Skin of body (tissue), 3 donors: ENCODE measurements at places on chromosomes 12 and 14. TPM values are rescaled to one million over a fixed set of nuclear protein-coding genes. Genes with fewer than 3 reads are reported as not detected.

LRRIQ1 gene
- 0.30 TPM for total RNA-seq

PTHLH gene
- total RNA-seq, result 4.6 TPM

DNA sequence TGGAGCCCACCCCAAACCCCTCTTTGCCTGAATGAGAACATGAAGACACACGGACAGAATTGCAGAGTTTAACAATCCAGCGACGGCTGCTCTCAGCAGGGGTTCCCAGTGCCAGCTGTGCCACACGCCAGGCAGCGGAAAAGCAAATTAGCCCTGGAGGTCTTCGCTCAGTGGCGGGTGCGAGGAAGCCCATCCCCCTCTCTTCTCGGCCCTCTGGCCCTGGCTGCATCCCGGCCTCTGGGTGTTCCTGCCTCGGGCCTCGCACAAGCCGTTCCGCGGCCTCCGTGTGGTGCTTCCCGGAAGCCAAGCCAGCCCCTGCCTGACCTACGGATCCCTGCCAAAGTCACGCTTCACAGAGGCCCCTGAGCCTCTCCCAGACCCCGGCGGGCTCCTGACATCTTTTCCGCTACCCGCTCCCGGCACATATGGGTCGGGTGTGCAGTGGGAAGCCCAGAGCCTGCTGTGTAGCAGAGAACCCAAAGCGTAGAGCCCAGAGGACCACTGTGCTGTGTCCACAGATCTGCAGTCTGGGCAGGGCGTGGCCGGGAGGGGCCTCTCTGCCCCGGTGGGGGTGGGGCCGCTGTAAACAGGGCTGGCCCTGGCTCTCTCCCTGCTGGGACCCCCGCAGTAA is 70.7 kb upstream of the GALNT9 start:
- no peak for DNase-seq

DNA sequence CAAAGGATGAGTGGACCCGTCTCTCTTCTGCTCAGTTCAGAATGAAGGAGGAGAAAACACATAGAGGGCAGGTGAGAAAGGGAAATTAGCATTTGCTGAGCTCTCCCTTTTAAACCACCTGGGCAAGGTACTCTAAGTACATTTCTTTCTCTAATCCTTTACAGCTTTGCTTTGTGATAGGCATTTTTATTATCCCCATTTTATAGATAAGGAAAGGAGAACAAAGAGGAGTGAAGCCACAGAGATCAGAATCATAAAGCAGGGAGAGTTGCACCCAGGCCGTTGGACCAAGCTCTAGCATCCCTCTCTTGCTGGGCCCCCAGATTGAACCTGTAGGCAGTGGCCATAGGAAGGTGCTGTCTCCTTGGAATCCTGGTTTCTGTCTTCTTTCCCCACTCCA is 47.0 kb downstream of the VCPKMT start:
- no peak for DNase-seq

DNA sequence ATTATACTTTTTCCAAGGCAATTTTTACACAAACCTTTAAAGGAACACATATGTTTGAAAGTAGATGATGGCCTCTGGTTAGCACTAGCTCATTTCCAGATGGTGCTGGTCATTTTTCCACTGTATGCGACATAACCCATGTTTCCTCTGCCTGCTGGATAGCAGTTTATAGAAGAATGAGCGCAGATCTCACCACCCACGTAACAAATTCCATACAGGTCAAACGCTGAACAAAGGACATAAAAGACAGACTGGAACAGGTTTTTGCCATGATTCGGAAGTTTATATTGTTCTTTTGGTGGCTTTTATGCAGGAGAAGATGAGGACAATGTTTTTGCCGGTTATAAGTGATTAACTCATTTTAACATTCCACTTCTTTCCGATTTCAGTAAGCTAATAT is 30.7 kb downstream of the PPP1R36 start:
- DNase-seq, result no peak
